ENCODE measurements at places on chromosomes 1 and 21. TPM values are rescaled to one million over a fixed set of nuclear protein-coding genes. Genes with fewer than 3 reads are reported as not detected.

- no peak for DNase-seq
Observed at GRCh38 chr1:201626629-201627275, 87.8 kb downstream of the NAV1 start.

DNA sequence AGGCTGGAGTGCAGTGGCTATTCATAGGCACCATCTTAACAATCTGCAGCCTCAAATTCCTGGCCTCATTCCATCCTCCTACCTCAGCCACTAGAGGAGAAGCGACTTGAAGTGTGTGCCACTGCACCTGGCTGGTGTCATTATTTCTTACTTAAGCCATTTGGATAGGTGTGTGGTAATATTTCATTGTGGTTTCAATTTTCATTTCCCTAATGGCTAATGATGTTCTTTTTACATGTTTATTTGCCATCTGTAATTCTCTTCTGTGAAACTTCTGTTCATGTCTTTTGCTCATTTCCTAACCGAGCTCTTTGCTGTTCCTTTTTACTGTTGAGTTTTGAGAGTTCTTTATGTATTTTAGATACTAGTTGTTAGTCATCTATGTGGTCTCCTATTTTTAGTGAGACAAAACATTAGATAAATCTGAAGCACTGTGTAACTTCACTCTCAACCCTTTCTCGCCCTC, 66.8 kb downstream of the SLC27A3 start:
- DNase-seq, result no peak

DNA sequence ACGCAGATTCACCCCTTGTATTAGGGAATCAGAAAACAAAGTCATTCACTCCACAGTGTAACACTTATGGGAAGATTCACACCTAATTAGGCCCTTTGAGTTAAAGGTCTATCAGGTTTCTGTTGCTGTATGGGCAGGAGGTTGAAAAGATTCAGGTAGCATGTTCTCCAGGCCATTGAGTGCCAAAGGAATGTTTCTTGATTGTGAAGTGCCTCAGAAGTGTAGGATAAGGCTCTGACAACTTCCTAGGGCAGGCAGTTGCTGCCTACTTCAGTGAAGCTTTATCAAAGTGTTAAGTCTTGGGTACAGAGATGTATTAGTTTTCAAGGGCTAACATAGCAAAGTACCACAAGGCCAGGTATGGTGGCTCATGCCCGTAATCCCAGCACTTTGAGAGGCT, 48.7 kb upstream of the RGS18 start:
- no peak for DNase-seq

GRCh38 chr1:109630898-109631512, 11.4 kb downstream of the AMPD2 start:
- no peak for DNase-seq

DNA sequence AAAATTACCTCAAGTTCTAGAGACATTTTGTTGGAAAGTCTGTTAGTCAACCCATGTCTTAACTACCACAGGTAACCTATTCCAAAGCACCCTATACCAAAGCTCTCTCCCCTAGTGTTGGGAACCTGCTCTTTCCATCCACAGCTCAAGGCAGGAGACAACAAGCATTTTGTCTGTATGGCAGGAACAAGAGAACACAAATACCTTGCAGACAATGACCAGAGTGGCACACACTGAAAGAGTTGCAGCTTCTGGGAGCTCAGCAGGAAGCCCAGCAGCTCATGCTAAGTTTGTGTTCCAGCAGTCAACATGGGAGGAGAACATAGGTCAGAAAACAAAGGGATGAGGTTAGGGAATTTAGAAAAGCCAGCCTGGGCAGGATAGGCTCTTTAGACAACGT, 300.8 kb downstream of the HHIPL2 start:
- no peak for DNase-seq

DNA sequence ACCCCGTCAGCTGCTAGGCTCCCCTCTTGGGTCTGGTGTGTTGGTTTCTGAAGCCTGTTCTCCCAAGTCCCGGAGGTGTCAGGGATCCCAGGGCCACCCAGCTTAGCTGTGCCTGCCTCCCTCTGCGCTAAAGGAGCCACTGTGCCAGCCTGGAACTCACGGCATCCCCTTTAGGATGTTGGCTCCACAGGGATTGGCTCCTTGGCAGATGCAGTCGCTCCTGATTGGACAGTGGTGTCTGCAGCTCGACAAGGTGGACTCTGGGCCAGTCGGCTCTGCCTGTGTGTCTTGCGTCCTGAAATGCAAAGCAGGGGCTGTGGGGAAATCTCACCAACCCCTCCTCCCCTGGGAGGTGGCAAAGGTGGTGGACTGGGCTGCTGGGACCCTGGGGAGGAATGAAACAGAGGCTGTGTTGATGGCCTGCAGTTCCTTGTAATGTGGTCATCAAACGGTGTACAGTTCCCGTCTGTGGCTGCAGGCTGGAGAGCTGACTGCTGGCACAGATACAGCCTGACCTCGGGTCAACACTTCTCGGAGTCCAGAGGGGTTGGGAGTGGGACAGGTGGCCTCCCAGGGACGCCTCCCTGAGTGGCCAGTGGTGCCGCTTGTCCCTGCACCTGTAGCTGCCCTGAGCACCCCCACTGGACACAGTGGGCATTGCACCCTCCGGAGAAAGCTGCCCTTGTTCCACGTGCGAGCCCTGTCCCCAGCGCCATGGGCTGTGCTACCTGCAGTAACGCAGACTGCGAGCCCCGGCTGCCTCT, 11.5 kb upstream of the KCNAB2 start:
- DNase-seq, result peak; percentile 46

- no peak for DNase-seq
Observed at GRCh38 chr1:203084588-203085527, 954 bp downstream of the MYOG start.

GRCh38 chr1:241532162-241532531, at the start of gene KMO:
Gene KMO, plus strand, starts transcription at chr1:241532378. Its CDS starts 67 bp downstream, at chr1:241532445.
- DNase-seq, result peak; percentile 14

GRCh38 chr1:208024406-208024805, 113.5 kb upstream of the CD34 start:
- DNase-seq, result no peak

DNA sequence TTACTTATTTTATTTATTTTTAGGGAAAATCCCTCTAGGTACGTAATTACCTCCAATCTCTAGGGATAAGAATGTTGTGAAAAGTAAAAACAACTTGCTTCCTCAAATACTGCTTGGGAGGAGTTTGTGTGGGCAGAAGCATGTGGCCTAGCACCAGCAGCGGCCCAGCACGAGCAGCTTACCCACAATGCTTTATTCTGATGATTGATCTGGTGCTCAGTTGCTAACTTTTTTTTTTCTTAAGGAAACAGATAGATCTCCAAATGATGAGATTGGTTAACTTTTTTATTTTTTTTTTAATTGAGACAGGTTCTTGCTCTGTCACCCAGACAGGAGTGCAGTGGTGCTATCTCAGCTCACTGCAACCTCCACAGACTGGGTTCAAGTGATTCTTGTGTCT, 4.2 kb downstream of the CLIC6 start:
- no peak for DNase-seq

ISG20L2 gene
- 6.0 TPM for total RNA-seq

DNA sequence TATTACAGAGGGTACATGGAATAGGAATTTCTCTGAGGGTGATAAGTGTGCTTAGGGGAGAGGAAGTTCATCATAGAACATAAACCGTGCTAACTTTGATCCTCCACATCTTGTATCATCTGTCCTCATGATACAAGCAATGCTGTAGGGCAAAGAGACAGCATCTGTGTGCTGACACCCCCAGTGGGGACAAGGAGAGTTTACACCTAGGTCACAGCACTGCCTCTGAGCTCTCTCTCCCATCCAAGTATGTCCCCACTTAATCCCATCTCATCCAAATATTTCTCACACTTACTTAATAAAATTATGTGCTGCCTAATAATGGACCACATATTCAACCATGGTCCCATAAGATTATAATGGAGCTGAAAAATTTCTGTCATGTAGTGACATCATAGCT, 4.3 kb upstream of the TEDDM1 start:
- no peak for DNase-seq

DNA sequence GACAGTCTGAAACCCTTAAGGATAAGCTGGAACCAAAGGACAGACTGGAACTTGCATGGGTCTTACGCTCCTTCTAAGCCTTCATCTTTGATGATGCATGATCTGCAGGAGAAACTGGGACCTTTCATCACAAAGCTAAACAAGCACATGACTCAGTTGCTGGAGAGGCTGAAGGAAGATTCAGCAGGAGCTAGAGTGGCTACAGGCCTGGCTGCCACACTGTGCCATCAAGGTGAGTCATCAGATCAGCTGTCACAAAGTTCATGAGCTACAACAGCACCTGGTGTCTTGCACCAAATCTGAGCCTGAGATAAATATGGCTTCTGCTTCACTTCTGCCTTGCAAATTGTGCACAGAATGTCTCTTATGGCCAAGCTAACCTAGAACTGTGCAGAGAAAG, 95.5 kb upstream of the MARK1 start:
- no peak for DNase-seq

GJB4 gene
- total RNA-seq, result not detected

DNA sequence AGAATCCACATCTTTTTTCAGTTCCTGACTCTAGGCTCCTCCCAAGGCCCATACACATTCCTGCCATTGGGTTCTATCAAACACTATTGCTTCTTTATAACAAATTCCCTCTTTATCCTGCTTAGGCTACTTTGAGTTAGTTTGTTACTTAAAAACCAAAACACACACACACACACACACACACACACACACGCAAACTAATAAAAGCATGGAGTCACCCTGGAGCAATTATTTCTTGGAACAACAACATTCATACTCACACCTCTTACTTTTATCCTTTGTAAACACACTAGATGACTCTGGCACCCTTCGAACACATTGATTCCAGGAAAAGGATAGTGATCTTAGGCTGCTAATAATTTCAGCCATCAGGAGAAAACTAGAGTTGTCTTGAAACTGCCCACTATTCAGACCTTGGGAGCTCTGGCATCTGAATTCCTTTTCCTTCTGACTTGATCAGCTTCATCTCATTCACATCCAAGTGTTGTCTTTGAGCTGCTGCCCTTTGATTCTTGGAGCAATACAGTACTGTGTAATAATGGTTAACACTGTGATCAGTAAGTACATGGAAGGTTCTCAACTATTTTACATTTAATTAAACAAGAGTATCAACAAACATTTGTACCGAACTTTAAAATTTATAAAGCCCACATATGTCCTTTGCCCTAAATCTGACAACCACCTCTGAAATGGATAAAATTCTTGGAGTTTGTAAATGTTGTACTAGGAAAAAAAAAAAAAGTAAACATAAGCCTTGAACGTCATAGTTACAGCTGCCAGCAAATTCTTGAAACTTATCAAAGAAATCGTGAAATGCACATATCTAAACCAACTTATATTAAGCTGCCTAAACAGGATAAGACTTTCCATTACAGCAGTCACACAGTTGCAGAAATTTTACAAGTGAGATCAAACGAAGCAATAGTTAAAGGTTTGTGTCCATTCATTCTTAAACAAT, 2.8 kb upstream of the SEC22B start:
- DNase-seq, result no peak

DNA sequence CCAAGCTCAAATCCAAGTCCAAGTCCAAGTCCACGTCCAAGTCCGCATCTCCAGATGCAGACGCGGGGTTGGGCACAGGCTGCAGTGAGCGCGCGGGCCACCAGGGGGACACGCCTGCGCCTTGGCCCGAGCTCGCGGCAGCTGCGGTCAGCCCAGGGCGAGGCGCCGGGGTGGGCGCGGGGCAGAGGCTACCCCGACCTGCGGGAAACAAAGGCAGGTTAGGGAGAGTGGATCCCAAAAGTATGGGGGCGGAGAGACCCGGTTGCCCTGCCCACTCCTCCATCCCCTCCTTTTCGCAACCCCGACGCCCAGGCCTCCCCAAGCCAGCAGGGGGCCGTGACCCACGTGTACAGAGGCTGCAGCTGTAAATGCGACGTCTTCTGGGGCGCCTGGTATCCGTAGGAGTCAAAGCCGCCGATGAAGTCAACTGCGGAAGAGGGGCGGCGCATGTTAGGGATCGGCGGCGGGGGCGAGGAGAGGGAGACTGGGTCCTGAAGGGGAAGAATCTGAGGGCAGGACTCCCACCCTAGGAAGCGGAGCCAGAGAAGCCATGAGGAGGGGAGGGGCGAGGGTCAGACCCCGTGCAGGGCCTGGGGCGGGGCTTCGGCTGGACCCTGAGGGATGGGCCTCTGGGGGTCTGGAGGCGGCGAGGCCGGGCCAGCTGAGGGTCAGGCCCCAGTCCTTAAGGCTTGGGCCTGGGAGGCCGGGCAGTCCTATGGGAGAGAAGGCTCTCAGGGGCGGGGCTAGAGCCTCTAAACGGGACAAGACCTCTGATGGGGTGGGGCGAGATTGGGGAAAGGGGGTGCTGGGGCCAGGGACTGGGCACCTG, 58.0 kb downstream of the NKAIN1 start:
- DNase-seq, result peak; percentile 37

DNA sequence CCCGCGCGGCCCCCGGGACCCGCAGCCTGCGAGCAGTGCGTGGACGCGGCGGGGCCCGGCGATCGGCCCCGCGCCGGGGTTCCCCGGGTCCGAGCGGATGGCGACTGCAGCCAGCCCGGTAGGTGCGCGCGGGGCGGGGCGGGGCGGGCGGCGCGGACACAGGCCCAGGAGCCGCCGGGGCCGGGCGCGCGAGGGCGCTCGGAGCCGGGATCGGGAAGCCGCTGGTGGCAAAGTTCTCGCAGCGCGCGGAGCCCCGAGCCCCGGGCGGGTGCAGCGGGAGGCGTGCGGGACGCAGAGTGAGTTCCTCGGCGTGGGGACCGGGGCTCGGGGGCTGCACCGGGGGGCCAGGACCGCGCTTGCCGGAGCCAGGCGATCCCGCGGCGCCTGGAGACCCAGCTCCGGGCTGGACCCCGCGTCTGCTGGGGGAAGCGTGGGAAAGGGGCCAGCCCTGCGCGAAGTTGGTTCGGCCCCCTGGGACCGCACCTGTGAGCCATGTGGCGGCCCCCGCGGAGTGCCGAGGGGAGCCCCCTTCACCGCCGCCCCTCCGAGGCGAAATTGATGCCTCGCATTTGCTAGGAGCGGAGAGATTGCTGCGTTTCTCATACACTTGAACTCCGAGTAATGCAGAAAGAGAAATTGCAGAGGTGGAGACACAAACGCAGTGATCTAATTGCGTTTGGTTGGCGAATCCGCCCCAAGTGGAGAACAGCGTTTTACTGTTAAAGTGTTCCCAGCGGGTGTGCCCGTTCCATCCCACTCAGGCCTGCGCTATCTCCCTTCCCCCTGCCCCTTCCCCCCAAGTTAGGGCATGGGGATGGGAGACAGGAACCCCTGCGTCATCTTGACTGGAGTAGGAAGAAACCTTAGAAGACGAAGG, 228.9 kb upstream of the TMEM51 start:
- no peak for DNase-seq

AMY1A gene
- total RNA-seq, result not detected

GRCh38 chr1:235878082-235878811, 11.5 kb upstream of the LYST start:
- peak; percentile 76 for DNase-seq

NUDT4B gene
- total RNA-seq, result 11.9 TPM

SRSF10 gene
- total RNA-seq, result 67.9 TPM

DNA sequence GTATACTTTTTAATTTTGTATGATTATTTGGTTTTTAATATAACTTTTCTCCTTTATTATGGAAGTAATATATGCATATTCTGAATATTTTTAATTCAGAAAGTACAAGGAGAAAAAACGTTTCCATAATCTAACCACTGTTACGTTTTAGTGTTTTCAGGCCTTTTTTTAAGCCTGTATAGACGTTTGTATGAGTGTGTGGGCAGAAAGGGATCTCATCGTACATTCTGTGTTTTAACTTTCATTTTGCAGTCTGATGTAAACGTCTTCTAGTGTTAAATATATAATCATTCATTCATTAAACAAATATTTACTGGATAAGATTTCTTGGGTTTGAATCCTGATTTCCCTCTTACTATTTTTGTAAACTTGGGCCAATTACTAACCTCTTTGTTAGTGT, 38.0 kb upstream of the PLEKHO1 start:
- no peak for DNase-seq

- DNase-seq, result no peak
Observed at GRCh38 chr1:107590900-107591622, 373.9 kb downstream of the VAV3 start.

- DNase-seq, result no peak
Observed at GRCh38 chr21:45305836-45306235, 18.1 kb upstream of the POFUT2 start.
